Upper lobe of right lung (tissue), 1 donor: ENCODE measurements at places on chromosomes 13 and 19. TPM values are rescaled to one million over a fixed set of nuclear protein-coding genes. Genes with fewer than 3 reads are reported as not detected.

The SRRM5 gene
- 0.29 TPM for total RNA-seq

The SIN3B gene
- total RNA-seq: 59.8 TPM

The RDH8 gene
- total RNA-seq: not detected

The CBY2 gene
- not detected for total RNA-seq

The PRR22 gene
- total RNA-seq: 2.0 TPM

The ELSPBP1 gene
- not detected for total RNA-seq

The CEACAM20 gene
- 0.35 TPM for total RNA-seq

The C19orf33 gene
- 63.0 TPM for total RNA-seq

The BEST2 gene
- total RNA-seq: not detected

The ZNF534 gene
- total RNA-seq: 0.29 TPM

The GRAMD1A gene
- 107 TPM for total RNA-seq

The LSM7 gene
- 55.9 TPM for total RNA-seq

The IGSF23 gene
- total RNA-seq: not detected

The LILRA6 gene
- 21.4 TPM for total RNA-seq

The ZNF793 gene
- total RNA-seq: 4.2 TPM

The IL17D gene
- 3.8 TPM for total RNA-seq

The IGLON5 gene
- not detected for total RNA-seq

The MIR17HG gene
- 3.3 TPM for total RNA-seq

The PINLYP gene
- 4.7 TPM for total RNA-seq

The TEX29 gene
- total RNA-seq: 0.81 TPM

The SOHLH2 gene
- total RNA-seq: not detected

The PNPLA6 gene
- 190 TPM for total RNA-seq

The ZNF724 gene
- 2.3 TPM for total RNA-seq

The COQ8B gene
- total RNA-seq: 43.6 TPM

The MBD3L2 gene
- not detected for total RNA-seq
